ENCODE measurements at places on chromosomes 16 and 17.
A peak's percentile ranks its signal among the peaks of the same experiment; 100 is the strongest.

- no peak for DNase-seq
These were observed 17.9 kb downstream of the SNX29 start for GRCh38 chr16:11994143-11995119.

GRCh38 chr17:15999141-15999973 is at the start of the genes TTC19 and ZSWIM7:
TSS of gene TTC19 (plus strand) at chr17:15999824. CDS start at chr17:15999849, 25 bp downstream.
TSS of gene ZSWIM7 (minus strand) at chr17:15999704. CDS start at chr17:15999594, 110 bp downstream.
- DNase-seq: peak; percentile 95

- no peak for DNase-seq
These were observed 33.4 kb upstream of the CLEC18A start for GRCh38 chr16:69917739-69918138.

DNA sequence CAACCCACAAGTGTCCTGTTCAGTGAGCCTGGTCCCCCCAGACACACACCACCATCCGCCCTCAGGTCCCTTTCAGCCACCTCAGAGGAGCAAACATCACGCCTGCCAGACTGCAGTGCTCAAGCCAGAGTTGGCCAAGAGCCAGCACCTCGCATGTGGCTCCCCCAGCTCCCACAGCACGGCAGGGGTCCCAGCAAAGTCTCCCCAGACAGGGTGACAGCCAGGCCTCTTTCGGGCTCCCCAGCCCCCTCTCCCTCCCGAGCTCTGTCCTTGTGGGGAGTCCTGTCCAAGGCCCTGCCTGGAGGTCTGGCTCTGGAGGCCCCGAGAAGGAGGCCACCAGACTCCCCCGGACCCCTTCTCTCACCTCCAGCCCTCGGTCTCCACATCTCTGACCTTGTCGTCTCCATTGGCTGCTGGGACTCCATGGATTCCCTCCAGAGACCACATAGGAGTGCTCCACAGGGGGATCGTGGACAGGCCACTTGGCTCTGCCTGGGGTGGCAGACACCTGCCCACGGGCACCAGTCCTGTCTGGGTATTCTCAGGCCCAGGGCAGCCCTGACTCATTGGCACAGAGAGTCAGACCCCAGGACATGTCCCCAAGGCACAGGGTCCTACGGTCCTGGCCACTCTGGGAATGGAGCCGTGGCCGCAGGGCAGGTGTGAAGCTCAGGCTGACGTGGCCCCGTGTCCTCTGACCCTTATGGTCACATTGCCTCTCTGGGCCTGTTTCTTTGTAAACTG is 1.8 kb upstream of the MYADML2 start:
- DNase-seq: no peak

DNA sequence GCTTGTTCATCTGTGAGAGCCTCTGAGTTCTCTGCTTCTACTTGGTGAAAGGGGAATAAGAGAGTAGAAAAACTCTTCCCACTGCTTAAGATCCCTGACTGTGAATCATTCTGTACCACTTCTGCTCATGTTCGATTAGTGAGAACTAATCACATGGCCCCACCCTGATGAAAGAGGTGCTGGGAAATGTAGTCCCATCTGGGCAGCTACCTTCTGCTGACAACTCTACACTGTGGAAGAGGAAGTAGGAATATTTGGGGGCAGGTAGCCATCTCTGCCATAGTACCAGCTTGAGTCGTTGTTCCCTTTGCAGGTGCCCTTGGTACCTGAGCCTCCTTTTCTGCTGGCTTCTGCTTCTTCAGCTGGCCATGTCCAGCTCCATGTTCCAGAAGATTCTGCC is 29.9 kb downstream of the NKD1 start:
- no peak for DNase-seq

- DNase-seq: no peak
These were observed 45.6 kb downstream of the CYB5B start for GRCh38 chr16:69469807-69470561.

DNA sequence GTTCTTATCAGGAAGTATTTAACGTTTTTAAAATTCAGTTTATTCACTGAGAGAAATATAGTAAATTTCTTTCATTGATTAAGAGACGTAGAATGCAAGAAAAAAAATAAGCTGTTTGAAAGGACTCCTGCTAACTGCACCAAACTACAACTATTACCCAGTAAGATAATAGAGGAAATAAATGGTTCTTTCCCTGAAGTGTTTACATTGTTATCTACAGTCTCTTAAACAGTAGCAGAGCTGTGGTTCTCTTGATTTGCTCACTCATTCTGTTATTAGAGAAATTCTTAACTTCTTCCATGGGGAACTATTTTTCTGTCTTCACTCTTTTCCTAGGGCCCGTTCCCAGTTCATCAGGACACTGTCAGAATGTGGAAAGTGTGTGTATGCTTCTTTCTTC is 973.0 kb downstream of the KCNJ2 start:
- no peak for DNase-seq

DNA sequence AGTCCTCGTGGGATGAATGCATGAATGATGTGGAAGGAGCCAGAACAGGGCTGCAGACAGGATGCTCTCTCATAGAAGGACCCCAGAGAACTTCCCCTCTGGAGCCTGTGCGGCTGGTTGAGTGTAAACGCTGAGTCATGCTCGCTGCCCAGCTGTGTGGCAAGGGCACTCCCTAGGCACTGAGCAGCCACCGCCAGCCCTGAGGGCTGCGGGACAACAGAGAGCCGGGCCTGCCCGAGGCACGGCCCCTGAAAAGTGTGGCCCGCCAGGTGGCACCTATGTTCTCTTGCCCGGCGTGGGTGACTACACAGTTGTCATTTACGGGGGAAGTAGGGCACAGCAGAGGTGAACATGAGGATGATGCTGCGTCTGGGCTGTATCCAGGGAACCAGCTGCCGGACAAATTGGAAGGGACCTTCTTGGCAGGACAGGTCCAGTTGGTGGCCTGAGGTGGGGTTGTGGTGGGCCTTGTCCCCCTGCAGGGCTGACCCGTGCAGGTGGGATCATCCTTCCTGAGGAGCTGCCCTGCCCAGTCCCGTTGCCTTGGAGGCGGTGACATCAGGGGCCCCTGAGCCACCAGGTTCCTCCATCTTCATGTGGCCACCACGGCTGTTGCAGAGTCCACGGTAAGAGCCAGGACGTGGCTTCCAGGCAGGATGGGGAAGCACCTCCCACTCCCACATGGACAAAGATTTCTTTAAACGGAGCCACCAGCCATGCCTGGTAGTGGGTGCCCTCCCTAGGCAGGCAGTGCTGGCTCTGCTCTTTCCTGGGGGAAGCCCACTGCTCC is 94.8 kb upstream of the CBX4 start:
- DNase-seq: no peak

DNA sequence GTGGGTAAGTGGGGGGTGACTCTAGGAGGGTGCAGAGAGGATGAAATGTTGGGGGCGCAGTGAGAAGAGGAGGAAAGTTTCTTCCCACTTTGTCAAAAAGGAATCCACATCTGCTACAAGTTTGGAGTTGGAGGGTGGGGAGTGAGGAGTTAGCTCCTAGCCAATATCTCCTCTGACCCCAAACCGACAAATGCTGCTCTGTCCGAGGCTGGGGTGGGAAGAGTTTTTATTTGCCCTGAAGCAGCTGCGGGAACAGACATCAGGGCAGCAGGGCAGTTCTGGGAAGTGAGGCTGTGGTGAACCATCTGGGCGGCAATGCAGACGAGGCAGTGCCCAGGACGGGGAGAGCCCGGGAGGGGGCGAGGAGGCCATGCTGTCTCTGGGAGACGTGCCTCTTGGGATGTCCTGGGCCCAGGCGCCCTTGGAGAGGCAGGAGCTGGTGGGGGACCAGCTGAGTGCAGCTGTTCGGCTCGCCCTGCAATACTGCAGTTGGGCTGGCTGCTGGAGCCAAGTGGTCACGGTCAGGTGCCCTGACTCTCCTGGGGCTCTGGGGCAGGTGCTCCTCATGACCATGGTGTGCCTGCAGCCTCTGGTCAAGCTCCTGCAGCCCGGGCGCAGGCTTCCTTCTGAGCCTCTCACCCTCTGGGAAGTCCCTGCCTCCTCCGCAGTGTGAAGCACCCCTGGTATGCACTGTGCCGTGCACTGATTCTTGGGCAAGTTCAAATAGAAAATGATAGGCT is 6.4 kb upstream of the SOCS3 start:
- DNase-seq: no peak

DNA sequence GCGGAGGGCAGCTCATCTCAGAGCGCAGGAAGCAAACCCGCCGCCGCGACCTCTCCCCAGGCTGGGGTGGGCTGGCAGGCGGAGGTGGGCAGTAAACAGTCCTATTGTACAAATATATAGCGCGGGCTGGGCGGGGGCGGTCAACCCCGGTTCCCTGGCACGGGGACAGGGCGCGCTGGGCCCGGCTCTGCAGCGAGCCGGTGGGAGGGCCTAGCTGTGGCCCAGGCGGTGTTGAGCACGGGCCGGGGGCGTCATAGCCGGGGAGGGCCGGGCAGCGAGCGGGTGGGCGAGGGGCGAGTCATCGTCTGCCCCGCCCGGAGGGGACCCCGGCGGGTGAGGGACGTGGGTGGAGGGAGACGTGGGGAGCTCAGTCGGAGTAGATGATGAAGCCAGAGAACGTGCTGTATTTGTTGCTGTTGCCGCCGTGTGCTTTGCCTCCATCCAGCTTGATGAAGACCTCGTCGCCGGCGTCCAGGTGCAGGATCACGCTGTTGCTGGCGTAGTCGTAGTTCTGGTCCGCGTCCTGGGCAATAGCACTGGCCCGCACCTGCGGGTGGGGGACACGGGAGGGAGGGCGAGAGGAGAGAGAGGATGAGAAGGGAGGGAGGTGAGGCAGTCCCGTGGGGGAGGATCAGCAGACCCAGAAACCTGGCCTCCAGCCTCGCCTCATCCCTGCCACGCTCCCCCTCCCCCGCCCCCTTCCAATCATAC is 8.1 kb downstream of the C1QL1 start:
- no peak for DNase-seq

GRCh38 chr17:62562656-62563055 is 64.8 kb upstream of the MRC2 start:
- DNase-seq: no peak

GRCh38 chr16:56068314-56068713 is 123.0 kb upstream of the GNAO1 start:
- DNase-seq: no peak

DNA sequence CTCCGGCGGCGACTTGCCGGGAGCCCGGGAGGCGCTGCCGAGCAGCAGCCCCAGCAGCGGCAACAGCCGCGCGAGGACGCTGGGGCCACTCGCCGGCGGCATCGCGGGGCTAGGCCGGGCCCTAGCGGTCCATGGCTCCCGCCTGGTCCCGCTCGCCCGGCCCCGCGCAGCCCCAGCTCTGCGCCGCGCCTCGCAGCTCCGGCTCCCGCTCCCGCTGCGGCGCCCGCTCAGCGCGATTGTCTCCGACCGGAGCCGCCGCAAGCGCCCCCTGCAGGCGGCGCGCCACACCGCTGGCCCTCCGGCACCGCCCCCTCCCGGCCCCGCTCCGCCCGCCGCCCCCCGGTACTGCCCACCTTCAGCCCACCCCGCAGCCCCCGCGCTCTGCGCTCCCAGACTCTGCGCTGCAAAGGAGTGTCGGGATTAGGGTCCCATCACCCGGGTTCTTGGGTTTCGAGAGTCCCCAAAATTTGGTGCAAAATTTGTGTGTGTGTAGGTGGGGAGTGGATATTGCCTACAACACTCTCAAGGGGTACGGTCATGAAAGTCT is at the start of gene FAM171A2:
Gene FAM171A2, minus strand, starts transcription at position 241 of the 547 bp plus-strand sequence. Its CDS starts 139 bp downstream, at position 102.
- peak; percentile 91 for DNase-seq

DNA sequence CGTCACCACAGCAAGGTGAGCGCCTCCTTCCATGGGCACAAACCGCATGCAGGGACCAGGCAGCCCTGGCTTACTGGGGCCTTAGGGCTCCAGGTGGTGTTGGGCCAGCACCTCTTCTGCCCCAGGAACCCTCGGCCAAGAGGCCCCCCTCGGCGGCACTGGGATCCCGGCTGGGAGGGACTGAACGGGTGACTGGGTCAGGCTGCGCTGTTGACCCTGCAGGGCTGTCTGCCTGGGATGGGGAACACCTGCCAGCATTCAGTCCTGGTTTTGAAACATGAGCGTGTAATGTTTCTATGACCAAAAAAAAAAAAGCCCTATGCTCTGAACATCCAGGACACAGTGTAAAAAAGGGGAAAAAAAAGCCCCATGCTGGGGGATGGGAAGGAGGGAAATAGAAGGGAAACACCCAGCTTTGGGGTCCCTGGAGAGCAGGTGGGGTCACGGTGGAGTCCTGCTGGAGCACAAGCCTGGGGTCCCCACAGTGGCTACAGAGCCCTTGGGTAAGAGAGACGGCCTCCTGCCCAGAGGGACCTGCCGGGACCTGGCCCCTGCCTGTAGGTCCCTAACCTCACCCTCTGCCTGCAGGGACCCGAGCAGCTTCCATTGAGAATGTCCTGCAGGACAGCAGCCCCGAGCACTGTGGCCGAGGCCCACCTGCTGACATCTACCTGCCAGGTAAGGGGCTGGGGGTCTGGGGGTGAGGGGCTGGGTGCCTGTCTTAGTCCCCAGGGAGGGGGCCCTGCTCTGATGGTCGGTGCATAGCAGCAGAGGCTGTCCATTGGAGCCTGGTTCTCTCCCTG is 9.9 kb upstream of the NUDT16L1 start:
- DNase-seq: no peak

DNA sequence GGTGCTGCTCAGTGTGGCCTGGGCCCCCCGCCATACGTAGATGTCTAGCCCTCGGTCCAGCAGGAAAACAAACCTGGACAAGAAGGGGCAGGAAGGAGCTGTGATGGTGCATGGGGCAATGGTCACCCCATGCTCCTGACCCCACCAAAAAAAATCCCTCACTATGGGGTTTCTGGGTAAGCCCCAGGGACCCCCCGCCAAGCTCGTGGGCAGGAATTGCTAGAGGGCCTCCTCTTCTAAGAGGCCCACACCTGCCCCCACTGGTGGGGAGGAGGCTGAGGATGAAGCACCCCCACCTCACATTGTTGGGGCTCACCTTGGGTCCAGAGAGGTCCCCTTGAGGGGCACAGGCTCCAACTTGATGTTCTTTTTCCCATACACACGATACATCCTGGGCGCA is 9.7 kb downstream of the FLII start:
- no peak for DNase-seq

GRCh38 chr17:72788950-72789585 is 303.4 kb downstream of the SLC39A11 start:
- DNase-seq: no peak

GRCh38 chr17:4368341-4368740 is 1.9 kb upstream of the UBE2G1 start:
- DNase-seq: no peak

- DNase-seq: no peak
These were observed 25.9 kb upstream of the SPNS3 start for GRCh38 chr17:4407851-4408250.

- DNase-seq: no peak
These were observed 937.8 kb downstream of the KCNJ2 start for GRCh38 chr17:71107136-71107535.

GRCh38 chr17:77558846-77559626 is 399.5 kb upstream of the TNRC6C start:
- DNase-seq: no peak

- no peak for DNase-seq
These were observed 18.1 kb downstream of the ADGRG1 start for GRCh38 chr16:57646388-57647039.

DNA sequence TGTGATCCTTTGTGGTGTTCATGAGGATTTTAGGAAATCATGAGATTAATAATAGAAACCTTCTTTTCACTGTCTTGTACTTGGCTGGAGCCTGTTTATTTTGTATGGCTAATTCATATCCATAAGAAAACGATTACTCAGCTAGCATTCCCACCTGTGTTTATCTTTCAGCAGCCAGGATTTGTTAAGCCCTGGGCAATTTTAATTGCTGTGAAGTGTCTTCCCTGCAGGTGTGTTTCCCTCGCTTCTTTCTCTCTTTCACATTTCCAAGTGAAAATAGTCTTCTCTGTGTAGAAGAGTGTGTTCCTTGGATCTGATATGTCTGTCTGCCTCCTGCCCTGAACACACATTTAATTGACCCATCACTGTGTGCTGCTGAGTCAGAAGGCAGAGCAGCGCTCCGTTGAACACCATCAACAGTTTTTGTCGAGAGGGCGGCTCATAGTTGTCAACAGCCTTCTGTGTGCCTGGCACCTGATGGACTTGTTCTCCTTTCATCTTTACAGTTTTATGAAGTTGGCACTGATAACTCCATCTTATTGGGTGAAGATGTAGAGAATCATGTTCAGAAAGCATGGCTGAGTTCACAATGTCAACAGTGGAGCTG is 83.2 kb downstream of the SPECC1 start:
- DNase-seq: no peak
